K562 (cell line): ENCODE measurements at places on chromosomes 5 and 9. TPM values are rescaled to one million over a fixed set of nuclear protein-coding genes. Genes with fewer than 3 reads are reported as not detected.

DAB2 gene
- polyA plus RNA-seq = 18.2 and 24.1 TPM in 2 replicates

SHROOM1 gene
- polyA plus RNA-seq = 22.3 and 26.0 TPM in 2 replicates

ANKRD18A gene
- not detected in 2 replicates for polyA plus RNA-seq

CAVIN4 gene
- 0.08 and 0.11 TPM in 2 replicates for polyA plus RNA-seq

ZNF879 gene
- polyA plus RNA-seq = 0.37 and 0.49 TPM in 2 replicates

CHSY3 gene
- not detected in 2 replicates for polyA plus RNA-seq

- DNase-seq = peak; percentile 30
Measured at GRCh38 chr5:78534148-78534904, 114.2 kb downstream of the LHFPL2 start.

DNA sequence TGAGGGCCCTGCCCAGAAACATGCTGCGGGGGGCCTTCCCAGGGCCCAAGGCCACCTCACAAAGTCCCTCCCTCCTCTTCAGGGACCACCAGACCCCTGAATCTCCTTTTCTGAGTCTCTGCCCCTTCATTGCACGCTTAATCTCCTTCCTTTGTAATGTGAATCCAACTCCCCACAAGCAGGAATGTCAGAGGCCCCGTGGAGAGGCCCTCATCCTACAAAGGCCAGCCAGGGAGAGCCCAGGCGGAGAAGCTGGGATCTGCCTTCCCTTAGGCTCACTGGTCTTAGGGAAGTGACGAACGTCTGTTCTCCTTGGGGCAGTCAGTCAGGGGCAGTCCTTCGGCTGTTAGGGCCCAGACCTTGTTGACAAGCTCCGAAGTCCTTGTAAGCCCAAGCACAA is 2.3 kb downstream of the SMIM33 start:
- DNase-seq = no peak

- peak; percentile 8 for DNase-seq
Measured at GRCh38 chr9:36486329-36486932, 86.3 kb upstream of the MELK start.

- DNase-seq = no peak
Measured at GRCh38 chr9:38003230-38003629, 65.8 kb downstream of the SHB start.

- DNase-seq = peak; percentile 69
Measured at GRCh38 chr9:124110307-124110915, 98.8 kb downstream of the LHX2 start.

DNA sequence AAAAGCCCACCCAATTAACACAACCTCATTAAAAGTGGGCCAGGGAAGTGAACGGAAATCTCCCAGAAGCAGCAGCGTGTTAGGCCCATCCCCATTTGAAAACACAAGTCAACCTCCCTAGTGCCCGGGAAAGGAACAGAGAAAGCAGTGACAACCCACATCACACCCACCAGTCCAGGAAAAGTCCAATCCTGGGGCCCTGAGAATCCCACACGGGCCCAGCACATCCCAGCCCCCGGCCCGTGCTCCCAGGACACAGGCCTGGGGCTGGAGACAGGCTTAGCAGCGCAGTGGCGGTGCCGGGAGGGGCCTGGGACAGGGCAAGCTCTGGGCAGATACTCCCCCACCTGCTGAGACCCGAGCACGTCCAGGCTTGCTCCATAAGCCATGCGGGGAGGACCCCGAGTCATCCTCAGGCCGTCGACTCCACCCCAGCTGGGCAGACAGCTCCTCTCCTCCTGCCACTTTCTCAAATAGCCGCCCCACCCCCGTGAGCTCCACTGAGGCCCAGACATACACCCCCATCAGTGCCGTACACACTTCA is 101.0 kb downstream of the KCNT1 start:
- no peak for DNase-seq

DNA sequence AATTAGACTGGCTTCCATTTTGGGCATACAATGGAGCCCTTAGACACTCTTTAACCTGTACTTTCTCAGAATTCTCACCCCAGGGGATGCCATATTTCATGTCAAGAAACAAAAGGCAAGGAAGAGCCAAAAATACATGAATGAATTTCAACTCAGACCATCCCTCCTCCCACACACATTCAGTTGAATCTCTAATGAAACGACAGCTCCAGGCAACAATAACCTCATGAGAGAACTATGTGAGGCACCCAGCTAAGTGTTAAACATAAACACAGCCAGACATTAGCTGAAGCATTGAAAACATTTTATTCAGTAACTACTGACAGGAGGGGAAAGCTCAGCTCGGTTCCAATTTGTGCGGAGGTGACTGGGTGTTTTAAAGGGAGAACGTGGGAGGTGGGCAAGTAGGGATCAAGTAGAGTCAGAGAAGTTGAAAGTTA is 1359.1 kb upstream of the CDH9 start:
- no peak for DNase-seq

GRCh38 chr9:98579700-98580099 is 129.0 kb downstream of the GABBR2 start:
- no peak for DNase-seq

GRCh38 chr5:34676416-34676815 is 20.3 kb downstream of the RAI14 start:
- no peak for DNase-seq

GRCh38 chr5:10384483-10384882 is 31.0 kb downstream of the MARCHF6 start:
- no peak for DNase-seq

DNA sequence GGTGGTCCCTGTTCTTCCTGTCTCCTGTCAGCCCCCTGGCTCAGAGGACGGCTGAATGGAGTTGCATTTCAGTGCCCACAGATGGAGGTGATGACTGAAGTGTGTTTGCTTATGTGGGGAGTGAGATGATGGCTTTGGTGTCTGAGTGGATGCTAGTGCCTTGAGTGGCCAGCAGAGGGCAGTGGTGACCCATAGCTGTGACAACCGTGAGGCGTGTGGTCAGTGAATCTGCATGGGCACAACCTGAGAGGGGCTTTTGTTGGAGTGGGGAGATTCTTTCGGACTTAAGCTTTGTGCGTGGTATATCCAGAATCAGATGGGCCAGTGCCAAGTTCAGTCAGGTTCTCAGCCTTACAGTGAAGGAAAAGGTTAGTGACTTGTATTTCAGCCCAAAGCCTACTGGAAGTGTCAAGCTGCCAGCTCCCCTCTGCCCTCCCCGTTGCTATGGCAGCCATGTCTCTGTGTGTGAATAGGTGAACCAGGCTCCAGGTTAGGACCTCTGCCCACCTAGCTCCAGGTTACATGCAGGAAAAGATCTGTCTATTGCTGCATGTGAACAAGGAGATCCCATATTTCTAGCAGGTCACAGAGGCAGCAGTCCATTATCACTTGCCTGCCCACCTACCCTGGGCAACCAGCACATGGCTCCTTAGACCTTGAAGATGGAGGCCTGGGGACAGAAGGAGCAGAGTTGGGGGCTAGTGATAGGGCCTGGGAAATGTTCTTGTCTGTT is 14.7 kb upstream of the CXXC5 start:
- peak; percentile 76 for DNase-seq

DNA sequence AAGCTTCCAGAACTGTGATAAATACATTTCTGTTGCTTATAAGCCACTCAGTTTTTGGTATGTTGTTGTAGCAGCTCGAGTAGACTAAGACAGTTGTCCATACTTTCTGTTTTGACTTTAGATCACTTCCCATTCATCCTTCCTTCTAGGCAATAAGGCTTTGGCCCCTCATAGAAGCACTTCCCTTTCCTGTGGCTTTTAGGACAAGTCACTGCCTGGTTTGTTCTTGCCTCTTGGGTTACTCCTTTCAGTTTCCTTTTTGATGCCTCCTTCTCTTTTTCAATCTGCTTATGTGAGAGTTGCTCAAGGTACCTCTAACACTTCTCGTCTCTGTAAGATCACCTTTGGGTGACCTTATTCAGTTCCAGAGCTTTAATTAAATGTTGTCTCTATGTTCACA is 72.4 kb upstream of the NTRK2 start:
- DNase-seq = no peak

DNA sequence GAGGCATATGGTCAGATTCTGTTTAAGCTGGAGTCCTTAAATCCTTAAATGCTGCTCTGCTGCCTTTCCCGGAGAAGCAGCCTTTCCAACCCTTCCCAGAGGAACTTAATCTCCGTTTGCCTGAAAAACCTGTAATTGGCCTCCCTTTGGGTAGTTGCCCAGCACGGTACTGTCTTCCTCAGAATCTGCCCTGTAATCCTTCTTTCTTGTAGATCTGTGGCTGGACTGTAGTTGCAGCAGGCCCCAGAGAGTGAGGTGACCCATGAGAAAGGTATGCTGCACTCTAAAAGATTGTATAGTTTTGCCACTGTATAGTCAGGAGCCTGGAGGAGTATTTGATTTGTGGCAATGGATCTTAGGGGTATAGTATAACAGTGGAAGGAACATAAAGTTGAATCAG is 11.7 kb downstream of the SPIN1 start:
- no peak for DNase-seq

GRCh38 chr9:24333629-24334028 is 212.1 kb downstream of the IZUMO3 start:
- no peak for DNase-seq

DNA sequence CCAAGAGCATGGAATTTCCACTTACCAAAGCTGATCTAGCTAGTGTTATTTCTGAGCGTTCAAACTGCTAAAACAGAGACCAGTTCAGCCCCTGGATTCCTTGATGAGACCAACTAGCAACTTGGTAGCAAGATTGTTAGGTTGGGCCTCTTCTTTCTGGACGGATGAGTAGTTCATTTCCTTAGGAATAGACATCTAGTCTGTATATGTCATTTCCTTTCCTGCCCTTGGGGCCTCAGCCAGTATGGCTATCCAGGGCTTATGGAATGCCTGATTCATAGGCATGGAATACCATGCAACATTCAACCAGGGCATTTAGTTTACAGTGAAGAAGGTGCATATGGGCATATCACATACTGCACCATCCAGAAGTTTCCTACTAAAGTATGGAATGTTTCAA is 14.5 kb upstream of the LPAR1 start:
- no peak for DNase-seq

- no peak for DNase-seq
Measured at GRCh38 chr5:134536876-134537275, 11.4 kb downstream of the JADE2 start.

- DNase-seq = peak; percentile 45
Measured at GRCh38 chr9:69036309-69036708, 757 bp downstream of the FXN start.

DNA sequence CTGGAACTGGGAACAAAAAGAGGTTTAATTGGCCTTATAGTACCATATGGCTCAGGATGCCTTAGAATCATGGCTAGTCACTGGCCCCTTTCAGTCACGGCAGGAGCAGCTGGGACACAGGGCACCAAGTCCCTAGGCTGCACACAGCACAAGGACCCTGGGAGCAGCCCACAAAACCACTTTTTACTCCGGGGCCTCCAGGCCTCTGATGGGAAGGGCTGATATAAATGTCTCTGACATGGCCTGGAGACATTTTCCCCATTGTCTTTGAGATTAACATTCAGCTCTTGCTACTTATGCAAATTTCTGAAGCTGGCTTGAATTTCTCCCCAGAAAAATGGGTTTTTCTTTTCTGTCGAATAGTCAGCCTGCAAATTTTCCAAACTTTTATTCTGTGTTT is 1026.4 kb upstream of the COX7C start:
- DNase-seq = no peak

DNA sequence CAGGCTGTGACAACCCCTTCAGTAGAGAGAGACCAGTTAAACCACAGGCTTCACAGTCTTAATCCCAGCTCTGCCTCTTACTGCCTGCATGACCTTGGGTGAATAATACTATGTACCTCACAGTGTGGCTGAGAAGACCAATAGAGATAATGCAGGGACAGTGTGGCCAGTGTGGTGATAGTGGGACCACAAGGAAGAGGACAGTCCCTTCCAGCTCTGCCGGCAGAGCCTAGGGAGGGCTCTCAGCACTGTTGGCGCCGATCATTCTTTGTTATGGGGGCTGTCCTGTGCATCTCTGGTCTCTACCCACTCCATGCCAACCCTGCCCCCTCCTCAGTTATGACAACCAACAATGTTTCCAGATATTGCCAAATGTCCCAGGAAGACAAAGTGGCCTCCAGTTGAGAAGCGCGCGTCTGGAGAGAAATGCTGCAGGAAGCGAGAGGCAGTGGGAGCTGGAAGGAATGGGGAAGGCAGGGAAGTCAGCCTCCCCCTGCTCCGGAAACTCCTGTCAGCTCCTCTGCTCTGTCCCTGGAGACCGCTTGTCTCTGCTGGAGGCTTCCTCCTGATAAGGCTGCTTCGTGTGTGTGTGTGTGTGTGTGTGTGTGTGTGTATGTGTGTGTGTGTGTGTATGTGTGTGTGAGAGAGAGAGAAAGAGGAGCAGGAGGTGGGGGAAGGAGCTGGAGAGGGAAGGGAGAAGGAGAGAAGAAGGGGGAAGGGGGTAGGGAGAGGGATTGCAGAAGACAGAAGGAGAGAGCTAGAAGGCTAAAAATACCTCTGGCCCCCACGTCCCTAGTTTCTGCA is 31.8 kb upstream of the FABP6 start:
- DNase-seq = peak; percentile 71

- no peak for DNase-seq
Measured at GRCh38 chr9:122084026-122084675, 9.0 kb downstream of the TTLL11 start.

GRCh38 chr5:36230151-36230790 is 11.5 kb downstream of the NADK2 start:
- no peak for DNase-seq

DNA sequence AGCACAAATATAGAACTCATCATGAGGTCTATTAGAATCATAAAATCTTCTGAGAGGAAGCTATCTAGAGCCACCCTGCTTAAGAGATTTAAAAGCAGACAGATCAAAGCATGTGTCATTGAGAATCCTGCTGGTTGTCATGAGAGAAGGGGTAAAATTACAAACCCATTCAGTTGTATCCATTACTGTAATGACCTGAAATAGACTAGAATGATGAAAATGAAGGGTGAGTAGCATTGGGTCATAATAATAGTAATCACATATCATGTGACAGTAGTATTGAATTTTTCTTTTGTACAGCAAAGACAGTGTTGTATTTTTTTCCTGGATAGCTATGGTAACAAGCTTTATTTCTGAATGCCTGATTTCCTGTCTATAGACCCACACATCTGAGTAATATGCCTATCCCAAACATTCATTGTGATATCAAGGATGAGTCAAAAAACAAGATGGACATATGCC is 149.0 kb downstream of the PDE4D start:
- no peak for DNase-seq

DNA sequence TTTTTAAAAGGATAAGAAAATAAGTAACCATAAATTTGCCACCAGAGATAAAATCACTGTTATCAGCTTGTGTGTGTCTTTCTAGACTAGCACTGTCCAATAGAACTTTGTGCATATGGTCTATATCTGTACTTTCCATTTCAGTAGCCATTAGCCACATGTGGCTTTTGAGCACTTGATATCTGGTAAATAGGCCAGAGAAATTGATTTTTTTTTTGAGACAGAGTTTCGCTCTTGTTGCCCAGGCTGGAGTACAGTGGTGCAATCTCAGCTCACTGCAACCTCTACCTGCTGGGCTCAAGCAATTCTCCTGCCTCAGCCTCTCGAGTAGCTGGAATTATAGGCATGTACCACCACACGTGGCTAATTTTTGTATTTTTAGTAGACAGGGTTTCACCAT is 17.8 kb downstream of the RBM27 start:
- no peak for DNase-seq

DNA sequence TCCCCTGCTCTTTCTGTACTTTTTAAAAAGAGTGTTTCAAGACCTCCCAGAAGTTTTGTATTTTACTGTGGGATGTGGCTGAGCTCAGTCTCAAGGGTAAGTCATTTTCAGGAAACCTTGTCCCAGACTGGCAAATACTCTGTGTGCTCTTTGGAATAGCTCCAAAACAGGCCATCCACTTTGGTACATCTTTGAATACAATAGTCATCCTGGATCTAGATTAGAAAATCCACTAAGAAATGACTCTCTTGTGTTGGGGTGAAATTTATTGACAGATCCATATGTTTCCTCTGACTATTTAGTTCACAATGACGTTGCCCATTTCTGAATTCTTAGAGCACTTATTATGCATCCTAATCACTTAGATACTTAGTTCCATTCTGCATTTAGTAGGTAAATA is 95.2 kb downstream of the PLCXD3 start:
- no peak for DNase-seq
